Activated CD4-positive, CD25-positive, alpha-beta regulatory T cell treated with anti-CD3 and anti-CD28 coated beads, Interleukin-2, amount 50 U/mL, for 24 hours (primary cell): ENCODE measurements at places on chromosomes 4 and X.

- ATAC-seq = no peak
Observed at GRCh38 chr4:150862829-150863228, 152.3 kb downstream of the LRBA start.

DNA sequence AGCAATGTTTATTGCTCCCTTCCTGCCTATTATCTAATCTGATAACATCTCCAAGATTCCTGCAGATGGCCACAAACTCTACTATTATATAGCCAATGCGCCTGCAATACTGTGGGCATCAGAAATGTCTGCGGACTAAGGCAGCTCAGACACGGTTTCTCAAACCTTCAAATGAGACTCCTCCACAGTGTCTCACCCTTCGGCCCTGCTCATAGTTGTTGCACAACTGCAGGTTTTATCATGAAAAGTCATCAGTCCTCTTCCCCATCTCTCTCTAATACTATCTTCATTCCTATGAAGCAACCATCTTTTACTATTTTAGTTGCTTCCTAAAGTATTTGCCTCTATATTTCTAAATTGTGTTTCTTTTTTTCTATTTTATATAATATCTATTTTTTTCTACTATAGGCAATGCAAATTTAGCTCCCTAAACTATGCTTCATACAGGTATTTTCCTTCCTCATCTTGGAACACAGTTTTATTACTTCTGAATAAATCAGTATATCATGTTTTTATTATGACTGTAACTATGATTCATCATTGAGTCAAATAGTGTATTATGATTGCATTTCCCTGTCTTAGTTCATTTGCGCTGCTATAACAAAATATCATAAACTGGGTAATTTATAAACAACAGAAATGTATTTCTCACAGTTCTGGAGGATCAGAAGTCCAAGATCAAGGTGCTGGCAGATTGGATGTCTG lies 129.7 kb upstream of the EDNRA start:
- no peak for ATAC-seq

DNA sequence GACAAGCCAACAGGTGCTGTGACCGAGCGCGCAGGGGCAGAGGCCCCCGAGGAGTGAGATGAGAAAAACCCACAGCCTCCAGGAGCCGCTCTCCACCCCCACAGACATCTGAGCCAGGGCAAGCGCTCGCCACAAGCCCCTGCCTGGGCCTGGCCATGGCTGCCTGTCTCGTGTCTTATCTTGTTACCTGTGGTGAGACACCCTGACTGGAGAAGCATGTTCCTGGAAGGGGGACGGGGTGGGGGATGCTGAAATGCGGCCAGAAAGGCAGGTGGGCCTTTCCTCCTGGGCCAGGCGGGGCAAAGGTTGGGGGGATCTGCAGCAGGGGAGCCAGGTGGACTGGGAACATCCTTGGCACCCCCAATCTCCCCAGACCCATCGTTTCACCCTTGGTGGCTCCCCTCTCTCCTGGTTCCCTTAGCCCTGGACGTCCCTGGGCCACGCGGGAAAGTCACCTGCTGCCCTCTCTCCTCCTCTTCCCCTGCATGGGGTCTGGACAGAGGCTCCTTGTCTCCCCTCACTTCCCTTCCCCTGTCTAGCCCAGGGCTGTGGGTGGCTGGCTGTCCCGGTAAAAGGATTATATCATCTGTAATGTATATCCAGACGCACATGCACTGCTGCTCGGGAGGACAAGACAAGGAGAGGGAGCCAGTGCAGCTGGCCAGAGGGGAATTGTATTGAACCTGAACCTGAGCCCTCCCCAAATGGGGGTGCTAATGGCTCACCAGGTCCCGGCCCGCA lies 8.4 kb upstream of the DUSP9 start:
- ATAC-seq = no peak

- no peak for ATAC-seq
Observed at GRCh38 chrX:154021131-154021611, 1.5 kb upstream of the IRAK1 start.

DNA sequence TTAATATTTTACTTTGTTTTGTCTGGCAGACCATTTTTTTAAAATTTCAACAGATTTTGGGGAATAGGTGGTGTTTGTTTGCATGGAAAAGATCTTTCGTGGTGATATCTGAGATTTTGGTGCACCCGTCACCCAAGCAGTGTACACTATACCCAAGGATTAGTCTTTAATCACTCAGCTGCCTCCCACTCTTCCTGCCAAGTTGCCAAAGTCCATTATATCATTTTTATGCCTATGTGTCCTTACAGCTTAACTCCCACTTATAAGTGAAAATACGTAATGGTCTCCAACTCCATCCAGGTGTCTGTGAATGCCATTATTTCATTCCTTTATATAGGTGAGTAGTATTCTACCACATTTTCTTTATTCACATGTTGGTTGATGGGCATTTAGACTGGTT lies 281.7 kb upstream of the GK2 start:
- ATAC-seq = no peak

GRCh38 chrX:152989292-152989658 lies 4.6 kb downstream of the PNMA5 start:
- peak; percentile 48 for ATAC-seq

DNA sequence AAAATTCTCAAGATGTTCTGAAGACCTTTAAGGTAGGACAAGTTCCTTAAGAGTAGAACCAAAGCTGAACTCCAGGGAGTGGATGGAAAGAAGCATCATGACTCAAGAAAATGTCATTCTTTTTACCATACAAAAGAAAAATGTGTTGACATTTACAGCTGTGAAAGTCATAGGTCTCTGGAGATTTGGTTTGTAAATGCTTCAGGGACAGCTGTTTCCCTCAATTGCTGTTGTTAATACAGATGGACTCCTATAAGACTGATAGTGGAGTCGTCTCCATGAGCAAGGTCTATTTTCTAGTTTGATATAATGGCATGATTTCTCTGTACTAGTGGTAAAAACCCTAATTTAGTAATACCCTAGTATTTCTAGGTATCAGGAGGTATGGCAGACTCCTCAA lies 101.7 kb downstream of the PHOX2B start:
- ATAC-seq = no peak

GRCh38 chrX:136182414-136182813 lies 35.1 kb downstream of the FHL1 start:
- no peak for ATAC-seq

- peak; percentile 73 for ATAC-seq
Observed at GRCh38 chrX:21590012-21590776, 67.9 kb downstream of the KLHL34 start.

GRCh38 chr4:105483840-105484239 lies 10.0 kb upstream of the PPA2 start:
- no peak for ATAC-seq

DNA sequence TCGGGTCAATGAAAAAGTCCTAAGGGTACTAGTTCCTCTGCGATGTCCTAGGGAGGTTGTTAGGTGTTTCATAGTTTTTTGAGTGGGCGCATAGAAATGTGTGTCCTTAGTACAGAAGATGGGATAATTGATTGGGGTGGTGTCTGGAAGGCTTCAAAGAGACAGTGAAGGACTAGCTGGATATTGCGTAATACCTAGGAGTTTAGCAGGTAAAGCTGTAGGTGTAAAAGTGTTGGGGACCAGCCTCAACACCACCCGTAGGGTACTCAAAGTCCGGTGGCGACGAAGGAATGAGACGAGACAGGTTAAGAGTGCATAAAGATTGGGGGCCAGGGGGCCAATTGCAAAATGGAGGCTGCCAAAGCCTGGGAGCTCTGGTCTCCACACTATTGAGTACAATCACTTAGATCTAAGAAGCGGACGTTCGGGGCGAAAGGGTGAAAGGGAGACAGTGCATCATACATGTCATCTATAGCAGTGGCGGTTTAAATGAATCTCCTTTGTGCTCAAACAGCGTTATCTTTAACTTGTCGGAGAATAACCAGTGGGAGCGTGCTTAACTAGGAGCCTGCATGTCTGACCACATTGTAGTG lies 1.0 kb downstream of the TRMT44 start:
- no peak for ATAC-seq

- no peak for ATAC-seq
Observed at GRCh38 chr4:101418466-101418865, 71.1 kb upstream of the PPP3CA start.

DNA sequence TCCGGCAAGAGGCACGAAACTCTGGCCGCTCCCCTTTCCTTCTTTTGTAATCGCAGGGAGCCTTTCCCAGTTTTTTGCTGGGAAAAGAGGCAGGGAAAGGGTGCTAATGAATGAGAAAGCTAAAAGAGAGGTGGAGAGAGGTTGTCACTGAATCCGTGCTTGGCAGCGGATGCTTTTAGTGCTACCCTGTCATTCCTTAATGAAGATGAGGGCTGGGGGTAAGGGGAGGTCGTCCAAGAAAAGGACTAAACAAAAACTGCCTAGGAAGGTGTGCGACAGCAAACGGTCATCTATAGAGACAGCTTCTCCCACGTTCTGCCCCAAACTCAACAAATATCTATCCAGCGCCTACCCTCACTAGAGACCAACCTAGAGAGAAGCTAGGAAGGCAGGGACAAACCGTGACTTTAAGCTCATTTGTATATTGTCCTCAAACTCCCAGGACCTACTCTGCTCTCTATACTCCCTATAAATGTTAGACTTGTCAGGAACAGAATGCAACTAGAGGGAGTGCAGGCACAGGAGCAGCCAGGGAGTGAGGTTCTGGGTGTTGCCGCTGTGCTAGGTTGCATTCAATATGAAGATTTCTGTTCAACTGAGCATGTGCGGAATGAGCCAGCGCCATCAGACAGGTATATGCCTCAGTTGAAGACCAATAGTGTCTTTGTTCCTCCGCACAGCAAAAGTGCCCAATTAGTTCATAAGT lies 777 bp upstream of the CASK start:
- ATAC-seq = no peak

GRCh38 chrX:101057093-101057714 lies 5.3 kb upstream of the TRMT2B start:
- ATAC-seq = peak; percentile 20

DNA sequence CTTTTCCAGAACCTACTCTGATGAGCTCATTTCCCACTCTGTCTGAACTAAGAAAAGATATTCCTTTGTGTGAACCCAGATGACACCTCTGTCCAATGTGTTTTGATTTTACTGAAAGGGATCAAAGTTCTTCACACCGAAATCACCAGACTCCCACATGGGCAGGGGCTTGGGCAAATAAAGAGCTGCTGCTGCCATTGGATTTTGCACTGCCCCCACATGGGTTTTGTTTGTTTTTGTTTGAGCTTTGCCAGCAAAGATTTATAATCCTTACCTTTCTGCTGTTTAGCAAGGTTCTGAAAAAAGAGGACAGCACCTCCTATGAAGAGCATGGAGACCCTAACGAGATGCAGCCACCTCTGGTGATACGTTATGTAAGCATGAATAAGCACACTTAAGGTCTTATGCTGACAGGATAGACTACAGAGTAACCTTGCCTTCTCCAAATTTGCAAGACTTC lies 44.3 kb downstream of the HSD17B13 start:
- ATAC-seq = no peak

GRCh38 chr4:1842339-1842895 lies 13.5 kb downstream of the LETM1 start:
- no peak for ATAC-seq

- ATAC-seq = no peak
Observed at GRCh38 chr4:14267373-14268060, 640.0 kb upstream of the BOD1L1 start.

DNA sequence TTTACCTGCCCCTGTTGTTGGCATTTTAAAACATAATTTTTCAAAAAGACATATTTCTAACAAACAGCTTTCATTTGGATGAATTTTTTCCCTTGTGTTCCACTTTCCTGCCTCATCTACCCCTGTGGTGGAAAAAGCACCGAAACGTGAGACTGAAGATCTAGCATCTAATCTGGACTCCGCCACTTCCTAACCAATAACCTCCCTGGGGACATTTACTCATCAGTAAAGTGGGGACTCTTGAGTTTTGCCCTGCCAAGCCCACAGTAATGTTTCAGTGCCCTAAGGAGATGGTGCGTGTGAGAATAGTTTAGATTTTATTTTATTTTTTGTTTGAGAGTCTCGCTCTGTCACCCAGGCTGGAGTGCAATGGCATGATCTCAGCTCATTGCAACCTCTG lies 56.7 kb downstream of the ADGRG2 start:
- ATAC-seq = no peak

- no peak for ATAC-seq
Observed at GRCh38 chr4:15753786-15754185, 24.3 kb upstream of the CD38 start.

DNA sequence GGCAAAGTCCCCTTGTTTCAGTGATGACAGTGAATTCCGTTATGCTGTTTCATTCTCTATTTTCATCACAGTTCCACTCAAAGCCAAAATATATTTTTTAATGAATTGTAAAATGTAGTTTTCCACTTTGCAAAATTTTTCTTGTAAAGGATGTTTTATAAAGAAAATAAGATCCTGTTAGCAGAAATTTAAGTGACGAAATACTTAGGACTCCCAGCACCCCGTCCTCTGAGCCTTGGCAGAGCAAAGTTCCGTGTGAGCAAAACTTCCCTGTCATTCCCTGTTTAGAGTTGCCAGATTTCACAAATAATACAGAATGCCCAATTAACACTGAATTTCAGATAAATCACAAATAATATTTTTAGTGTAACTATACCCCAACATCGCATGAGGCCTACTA lies 81.0 kb upstream of the RBPJ start:
- ATAC-seq = no peak

DNA sequence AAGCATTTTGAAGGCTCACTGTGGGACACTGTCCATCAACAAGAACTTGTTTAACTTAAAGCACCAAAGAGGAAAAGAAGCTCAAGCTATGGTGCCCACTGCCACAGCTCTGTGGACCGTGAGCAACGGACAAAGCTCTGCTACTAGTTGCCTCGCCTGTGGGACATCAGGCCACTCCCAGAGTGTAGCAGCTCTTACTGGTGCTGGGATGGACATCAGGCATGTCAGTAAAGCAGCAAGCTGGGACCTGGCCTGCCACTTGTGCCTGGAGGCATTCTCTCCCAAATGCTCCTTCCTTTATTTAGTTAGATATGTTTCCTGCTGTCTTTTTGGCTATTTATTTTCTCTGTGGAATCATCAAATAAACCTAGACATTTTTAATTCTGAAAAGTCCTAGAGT lies 46.7 kb downstream of the TMEM154 start:
- ATAC-seq = no peak

DNA sequence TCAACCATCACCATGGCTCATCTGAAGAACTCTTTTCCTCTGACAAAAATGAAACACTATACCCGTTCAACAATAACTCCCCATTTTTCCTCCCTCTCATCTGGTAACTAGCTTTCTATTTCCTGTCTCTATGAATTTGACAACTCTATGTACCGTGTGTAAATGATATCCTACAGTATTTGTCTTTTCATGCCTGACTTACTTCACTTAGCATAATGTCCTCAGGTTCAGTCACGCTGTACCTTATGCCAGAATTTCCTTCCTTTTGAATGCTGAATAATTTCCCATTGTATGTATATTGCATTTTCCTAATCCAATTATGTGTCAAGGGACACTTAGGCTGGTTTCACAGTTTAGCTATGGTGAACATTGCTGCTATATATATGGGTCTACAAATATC lies 18.2 kb downstream of the MAGEA9 start:
- no peak for ATAC-seq

- ATAC-seq = no peak
Observed at GRCh38 chrX:130999360-130999759, 58.8 kb upstream of the ARHGAP36 start.

DNA sequence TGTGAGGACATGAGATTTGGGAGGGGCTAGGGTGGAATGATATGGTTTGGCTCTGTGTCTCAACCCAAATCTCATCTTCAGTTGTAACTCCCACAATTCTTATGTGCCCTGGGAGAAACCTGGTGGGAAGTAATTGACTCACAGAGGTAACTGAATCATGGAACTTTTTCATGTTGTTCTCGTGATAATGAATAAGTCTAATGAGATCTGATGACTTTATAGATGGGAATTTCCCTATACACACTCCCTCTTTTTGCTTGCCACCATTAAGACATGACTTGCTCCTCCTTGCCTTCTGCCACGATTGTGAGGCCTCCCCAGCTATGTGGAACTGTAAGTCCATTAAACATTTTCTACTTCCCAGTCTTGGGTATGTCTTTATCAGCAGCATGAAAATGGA lies 253.2 kb upstream of the GK2 start:
- ATAC-seq = no peak
